ENCODE measurements at places on chromosomes 3 and 15. TPM values are rescaled to one million over a fixed set of nuclear protein-coding genes. Genes with fewer than 3 reads are reported as not detected.

The FAM174B gene
- polyA plus RNA-seq = 1.4 TPM

The SHC4 gene
- not detected for polyA plus RNA-seq

The OXTR gene
- 0.14 TPM for polyA plus RNA-seq

The FETUB gene
- polyA plus RNA-seq = not detected

The PPARG gene
- not detected for polyA plus RNA-seq

The WDR49 gene
- polyA plus RNA-seq = not detected

The UMPS gene
- polyA plus RNA-seq = 20.2 TPM

The GPR62 gene
- not detected for polyA plus RNA-seq

The SLC6A20 gene
- polyA plus RNA-seq = 0.69 TPM

The CD200R1 gene
- 8.5 TPM for polyA plus RNA-seq

The STX19 gene
- 0.26 TPM for polyA plus RNA-seq

The CPN2 gene
- polyA plus RNA-seq = not detected

The HDC gene
- not detected for polyA plus RNA-seq

The KLHL40 gene
- not detected for polyA plus RNA-seq

The RAB27A gene
- 15.3 TPM for polyA plus RNA-seq

The ZNF385D gene
- 0.24 TPM for polyA plus RNA-seq

The AHSG gene
- polyA plus RNA-seq = not detected

The C3orf20 gene
- not detected for polyA plus RNA-seq

The CHRM5 gene
- polyA plus RNA-seq = not detected

The PP2D1 gene
- polyA plus RNA-seq = 0.64 TPM

The KNG1 gene
- not detected for polyA plus RNA-seq

The SLC15A2 gene
- 2.0 TPM for polyA plus RNA-seq

The CRBN gene
- 113 TPM for polyA plus RNA-seq

The MED12L gene
- polyA plus RNA-seq = 0.05 TPM

Data from IgD-negative memory B cell (primary cell).